ENCODE measurements at places on chromosomes 3 and 15.

- no peak for DNase-seq
Measured at GRCh38 chr3:39154280-39155021, 1.1 kb upstream of the CSRNP1 start.

DNA sequence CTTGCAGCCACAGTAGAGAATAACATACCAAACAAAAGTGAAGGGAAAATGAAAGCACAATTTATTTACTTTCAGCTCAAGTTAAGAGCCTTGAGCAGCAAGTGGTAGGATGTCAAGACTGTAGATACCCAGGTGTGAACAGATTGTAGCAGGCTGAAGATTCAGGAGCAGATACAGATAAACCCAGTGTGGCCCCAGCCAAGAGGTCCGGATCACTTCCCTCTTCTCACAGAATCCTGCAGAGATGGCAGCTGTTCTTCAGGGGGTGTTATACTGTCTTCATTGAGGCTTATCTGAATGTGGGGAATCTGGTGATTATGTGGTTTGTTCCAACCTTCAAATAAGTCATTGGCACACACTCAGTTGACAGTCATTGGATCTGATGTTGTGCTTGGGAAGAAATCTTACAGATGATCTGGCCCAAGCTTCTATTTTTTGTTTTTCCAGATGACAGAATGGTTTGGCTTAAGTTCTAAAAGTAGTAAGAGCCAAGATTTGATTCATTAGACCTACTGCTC, 2.2 kb downstream of the STARD9 start:
- peak; percentile 28 for DNase-seq

- no peak for DNase-seq
Measured at GRCh38 chr15:97081666-97082226, 751.2 kb downstream of the NR2F2 start.

DNA sequence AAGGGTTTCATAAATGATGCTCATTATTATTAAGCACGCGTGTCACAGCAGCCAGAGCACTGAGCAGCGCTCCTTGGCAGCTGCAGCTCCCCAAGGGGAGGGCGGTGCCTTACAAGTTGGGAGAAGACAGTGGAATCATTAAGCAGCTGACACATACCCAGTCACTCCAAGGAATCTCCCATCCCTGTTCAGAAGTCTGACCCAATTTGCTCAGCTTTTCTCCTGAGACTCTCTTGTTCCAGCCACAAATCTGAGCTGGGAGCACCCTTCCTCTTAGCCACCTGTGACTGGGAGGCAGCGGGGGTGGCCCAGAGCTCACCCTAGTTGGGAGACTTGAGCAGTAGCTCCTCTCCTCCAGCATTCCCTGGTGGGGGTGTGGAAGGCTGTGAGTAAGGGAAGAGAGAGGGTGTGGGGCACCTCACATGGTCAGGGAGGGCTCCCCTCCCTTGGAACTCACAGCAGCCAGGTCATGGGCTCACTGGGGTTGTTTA, 64.3 kb downstream of the DUT start:
- peak; percentile 59 for DNase-seq

- no peak for DNase-seq
Measured at GRCh38 chr15:100779331-100780207, 100.1 kb upstream of the ALDH1A3 start.

- DNase-seq = no peak
Measured at GRCh38 chr3:126886217-126886616, 96.7 kb upstream of the PLXNA1 start.

- DNase-seq = no peak
Measured at GRCh38 chr3:169467751-169468150, 195.8 kb downstream of the MECOM start.

DNA sequence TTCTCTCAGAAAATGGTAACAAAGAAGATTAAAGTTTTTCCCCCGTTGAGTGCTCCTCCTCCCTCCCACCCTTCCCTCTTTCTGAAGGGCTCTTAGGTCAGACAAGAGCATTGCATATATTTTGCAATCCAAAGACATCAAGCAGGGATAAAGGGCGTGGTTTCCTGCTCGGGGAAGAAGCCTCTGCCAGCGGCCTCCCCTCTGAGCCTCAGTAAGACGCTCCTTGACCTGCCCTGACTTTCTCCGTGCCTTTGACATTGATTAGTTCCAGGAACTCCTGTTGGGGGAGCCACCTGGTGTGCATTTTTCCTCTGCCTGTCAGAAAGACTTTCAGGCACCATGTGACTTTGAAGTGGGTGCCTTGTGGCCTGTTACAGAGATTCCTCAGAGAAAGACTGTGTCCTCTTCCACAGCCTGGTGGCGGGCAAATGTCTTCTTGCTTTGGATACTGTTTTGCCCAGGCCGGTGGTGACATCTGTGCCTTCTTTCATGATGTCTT, 87.2 kb upstream of the TBL1XR1 start:
- DNase-seq = peak; percentile 90

DNA sequence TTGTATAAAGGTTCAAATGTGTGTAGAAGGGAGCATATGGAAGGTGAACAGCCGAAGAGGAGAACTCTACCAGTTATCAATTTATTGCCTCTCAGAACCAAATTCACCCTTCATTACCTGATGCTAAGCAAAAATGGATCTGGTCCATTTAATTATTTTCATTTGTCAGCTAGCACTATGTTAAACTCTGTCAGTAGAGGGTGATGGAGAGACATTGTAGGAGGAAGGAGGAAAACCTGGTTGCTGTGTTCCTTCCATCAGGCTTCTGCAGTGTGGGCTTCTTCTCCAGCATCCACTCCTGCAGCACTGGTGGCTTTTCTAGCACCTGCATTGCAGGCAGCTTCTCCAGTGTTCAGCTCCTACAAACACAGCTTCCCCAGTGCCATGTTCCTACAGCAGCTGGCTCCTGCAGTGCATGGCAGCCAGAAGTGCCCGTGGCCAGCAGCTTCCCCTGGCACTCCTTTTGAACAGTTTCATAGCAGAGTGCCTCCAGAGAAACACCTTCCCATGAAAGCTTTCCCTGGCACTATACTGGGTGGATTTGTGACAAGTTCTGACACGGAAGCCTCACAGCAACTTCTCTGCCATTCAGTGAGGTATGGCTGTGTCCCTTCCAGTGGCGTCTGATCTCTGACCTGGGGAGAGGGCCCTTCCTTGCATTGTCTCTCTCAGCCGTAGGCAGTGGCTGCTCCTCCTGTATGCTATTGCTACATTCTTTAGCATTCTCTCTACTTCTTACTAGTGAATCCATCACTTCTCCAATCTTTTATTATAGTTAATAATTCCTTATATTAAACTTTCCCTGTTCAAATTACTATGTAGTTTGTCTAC, 14.6 kb upstream of the IL17RD start:
- DNase-seq = peak; percentile 19

DNA sequence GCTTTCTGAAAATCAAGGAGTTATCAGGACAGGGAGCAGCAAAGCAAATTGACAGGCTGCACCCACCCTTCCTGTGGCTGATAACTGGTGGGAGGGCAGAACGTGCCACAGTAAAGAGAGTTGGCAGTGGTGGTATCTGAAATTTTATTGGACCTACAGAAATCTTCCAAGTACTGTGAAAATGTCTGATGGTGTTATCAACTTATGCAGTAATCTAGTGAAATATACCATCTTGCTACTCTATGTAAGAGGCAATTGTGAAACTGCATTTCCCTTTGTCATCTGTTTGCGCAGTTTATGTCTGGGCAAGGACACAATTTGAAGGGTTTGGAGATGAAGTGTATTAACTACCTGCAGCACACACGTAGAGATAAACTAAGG, 1.5 kb downstream of the PLCL2 start:
- DNase-seq = peak; percentile 23

GRCh38 chr15:25799906-25800700, 63.0 kb downstream of the ATP10A start:
- DNase-seq = no peak

DNA sequence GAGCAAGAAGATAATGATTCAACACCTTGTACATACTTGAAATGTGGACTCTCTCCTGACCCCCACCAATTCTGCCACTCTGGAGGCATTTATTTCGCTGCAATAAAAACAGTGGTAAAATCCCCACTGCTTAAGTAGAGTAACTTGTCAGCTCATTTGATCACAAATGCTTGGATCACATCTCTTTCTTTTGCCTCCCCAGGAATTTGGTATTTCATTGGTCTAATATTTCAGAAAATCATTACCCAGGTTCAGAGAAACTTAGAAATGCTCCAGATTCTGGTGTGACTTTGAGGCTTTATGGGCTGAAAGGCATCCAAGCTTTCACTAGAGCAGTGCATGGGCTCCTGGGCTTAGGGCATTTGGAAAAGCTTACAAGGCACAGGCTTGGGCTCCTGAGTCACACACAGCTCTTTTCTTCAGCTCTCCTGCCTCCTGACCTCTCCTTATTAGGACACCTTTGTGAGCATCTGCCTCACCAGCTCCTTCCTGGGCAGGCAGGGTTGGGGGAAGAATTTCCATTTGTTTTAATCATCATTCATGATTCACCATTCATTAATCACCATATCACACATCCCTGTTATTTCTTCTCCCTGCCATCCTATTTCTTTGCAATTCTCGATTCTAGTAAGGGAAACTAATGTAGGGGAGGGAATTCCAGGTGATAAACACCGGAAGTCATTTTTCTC, 22.5 kb downstream of the CDCP1 start:
- peak; percentile 81 for DNase-seq

DNA sequence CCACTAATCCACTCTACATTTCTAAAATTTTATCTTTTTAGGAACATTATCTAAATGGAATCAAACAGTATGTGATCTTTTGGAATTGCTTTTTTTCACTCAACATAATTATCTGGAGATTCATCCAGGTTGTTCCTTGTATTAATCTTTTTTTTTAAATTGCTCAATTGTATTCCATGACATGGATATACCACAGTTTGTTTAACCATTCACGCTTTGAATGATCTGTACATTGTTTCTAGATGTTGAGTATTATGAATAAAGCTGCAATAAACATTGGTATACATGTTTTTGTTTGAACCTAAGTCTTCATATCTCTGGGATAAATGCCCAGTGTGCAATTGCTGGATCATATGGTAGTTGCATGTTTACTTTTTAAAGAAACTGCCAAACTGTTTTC, 5.5 kb downstream of the CTDSPL start:
- no peak for DNase-seq

- peak; percentile 86 for DNase-seq
Measured at GRCh38 chr15:88635318-88635717, 3.5 kb upstream of the ISG20 start.

DNA sequence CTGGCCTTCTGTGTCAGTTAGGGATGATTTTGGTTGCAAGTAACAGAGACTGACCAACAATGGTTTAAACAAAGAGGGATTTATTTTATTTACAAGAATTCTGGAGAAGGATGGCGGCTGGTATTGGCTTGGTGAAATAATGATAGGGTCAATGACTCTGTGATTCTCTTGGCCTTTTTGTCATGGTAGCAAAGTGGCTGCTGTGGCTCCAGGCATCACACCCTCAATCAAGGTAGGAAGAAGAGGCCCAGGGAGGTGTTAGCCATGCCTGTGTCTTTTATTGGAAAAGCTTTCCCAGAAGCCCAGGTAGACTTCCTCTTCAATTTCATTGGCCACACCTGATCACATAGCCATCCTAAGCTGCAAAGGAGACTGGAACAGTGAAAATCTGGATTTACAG, 13.1 kb downstream of the FAM107A start:
- DNase-seq = no peak
